ENCODE measurements at places on chromosomes 5 and 9.

GRCh38 chr9:69877852-69878514 is 57.4 kb downstream of the CFAP95 start:
- ATAC-seq: peak; percentile 54

DNA sequence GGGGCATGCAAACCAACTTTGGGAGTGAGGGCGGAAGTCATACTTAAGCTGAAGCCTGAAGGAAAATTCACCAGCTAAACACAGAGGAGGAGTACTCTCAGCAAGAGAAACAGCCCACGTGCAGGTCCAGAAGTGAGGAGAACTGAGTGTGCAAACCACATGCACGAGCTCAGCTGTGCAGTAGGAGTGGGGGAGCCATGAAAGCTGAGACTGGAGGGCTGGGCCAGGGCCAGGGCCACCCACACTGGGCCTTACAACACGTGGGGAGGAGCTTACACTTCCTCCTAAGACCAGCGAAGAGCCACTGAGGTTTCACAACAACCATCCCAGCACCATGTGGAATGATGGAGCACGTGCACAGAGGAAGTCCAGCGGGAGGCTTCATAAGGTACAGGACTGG is 9.3 kb upstream of the WWC1 start:
- peak; percentile 54 for ATAC-seq

- no peak for ATAC-seq
Measured at GRCh38 chr5:52010454-52010853, 627.2 kb downstream of the ISL1 start.

- no peak for ATAC-seq
Measured at GRCh38 chr9:84669013-84669287, 579 bp upstream of the NTRK2 start.

DNA sequence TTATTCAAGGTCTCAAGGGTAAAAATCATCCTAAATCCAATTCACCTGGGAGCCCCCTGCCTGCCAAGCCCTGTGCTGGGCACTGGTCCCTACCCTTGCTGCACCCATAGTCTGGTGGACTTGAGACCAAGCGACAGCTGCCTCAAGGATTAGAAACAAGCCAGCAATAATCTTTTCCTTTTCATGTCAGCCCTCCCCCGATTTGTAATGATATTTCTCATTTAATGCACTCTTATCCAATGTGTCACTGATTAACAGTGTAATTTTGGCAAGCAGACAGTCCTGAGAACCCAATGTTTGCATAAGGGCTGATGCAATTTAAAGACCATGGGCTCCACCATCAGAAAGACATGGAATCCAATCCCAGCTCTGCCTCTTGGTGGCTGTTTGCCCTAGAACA is 108.9 kb downstream of the ACTL7B start:
- ATAC-seq: peak; percentile 27
